ENCODE measurements at places on chromosomes 13 and 19.
A peak's percentile ranks its signal among the peaks of the same experiment; 100 is the strongest.

DNA sequence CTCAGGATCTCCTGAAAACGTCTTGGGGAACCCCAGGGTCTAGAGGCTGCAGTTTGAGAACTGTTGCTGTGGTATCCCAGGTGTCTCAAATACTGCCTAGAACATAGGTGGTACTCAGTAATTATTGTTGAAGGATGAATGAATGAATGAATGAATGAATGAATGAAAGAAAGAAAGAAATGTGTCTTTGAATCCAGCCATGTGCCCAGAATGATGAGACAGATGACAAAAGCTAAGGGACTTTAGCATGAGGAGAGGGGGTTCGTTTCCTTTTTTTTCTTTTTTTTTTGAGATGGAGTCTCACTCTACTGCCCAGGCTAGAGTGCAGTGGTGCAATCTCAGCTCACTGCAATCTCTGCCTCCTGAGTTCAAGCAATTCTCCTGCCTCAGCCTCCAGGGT, 7.8 kb downstream of the LSR start:
- no peak for DNase-seq

GRCh38 chr13:97901716-97902115, 51.8 kb upstream of the IPO5 start:
- DNase-seq = no peak

- no peak for DNase-seq
Measured at GRCh38 chr19:31127134-31127967, 221.9 kb downstream of the TSHZ3 start.

- no peak for DNase-seq
Measured at GRCh38 chr13:95924389-95924994, 128.7 kb downstream of the UGGT2 start.

DNA sequence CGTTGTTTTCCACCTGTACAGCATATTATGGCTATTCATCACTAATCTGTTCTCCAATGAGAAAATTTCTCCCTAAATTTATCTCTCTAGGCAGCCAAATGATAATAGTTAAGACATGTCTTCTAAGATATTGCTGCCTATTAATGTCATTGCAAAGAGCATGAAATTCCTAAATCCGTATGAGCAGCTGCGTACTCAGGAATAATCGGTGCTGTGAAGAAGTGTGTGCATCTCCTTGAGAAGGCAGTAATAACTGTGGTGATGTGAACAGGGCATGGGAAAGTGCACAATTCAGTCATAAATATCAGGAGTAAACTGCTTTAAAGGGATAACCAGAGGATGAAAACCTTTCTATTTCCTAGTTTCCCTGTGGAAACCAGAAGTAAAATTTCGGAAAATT, 112.2 kb downstream of the SLITRK5 start:
- no peak for DNase-seq

DNA sequence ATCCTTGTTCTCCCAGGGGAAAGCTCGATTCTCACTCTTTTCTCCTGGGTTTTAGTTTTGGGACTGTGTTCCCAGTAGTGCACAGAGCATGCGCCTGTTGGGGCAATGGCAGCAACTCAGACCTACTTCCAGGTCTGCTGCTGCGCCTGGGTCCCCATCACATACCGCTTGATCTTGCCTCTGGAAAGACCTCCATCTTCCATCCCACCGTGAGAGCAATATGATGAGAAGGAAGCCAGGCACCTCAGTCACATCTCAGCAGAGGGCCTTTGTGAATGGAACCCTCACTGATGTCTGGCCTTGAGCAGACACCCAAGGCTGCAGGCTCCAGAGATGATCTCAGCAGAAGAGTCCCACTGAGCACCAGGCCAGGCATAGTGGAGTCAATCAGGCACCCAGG, 176.8 kb upstream of the ZNF507 start:
- DNase-seq = no peak

- DNase-seq = no peak
Measured at GRCh38 chr19:41927497-41928192, 604 bp downstream of the ERFL start.

- no peak for DNase-seq
Measured at GRCh38 chr19:28171983-28172382, 1041.0 kb downstream of the UQCRFS1 start.

- DNase-seq = no peak
Measured at GRCh38 chr13:30755678-30756077, 20.3 kb downstream of the ALOX5AP start.

DNA sequence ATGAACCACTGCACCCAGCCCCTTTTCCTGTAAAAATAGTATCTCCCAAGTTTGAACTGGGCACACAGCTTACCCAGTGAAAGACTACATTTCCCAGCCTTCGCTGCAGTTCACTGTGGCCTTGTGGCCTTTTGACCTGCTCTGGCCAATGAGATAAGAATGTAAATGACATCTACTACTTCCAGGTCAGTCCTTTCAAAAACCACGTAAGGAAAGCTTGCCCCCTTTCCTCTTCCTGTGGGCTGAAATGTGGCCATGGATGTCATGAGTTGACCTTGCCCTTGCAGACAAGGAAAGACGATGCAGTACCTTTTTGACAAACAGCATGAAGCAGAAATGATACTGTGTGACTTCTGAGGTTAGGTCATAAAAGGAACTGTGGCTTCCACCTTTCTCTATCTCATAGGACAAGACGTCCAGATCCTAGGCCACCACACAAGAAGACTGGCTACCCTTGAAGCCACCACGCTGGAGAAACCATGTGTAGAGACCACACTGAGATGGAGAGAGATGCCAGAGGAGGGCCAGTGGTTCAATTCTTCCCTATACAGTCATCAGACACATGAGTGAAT, 19.9 kb downstream of the ACER1 start:
- no peak for DNase-seq

DNA sequence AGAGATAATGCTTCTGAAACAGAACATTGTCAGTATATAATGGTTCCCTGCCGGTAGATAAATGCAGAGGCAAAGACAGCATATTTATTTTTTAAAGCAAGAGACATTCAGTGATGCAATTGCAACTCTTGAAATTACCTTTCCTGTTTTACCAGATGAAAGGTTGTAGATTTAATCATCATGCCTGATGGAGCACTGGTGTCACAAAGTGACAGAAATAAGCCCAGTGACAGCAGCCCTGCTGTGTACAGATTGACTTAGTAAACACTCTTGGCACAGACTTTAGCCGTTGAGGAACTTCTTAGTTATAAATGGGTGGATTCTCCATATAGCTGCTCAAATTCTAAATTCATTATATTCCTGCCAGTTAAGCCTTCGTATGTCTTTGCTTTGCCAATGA, 172.5 kb downstream of the ITGBL1 start:
- no peak for DNase-seq

- DNase-seq = no peak
Measured at GRCh38 chr19:46520616-46521015, 24.9 kb upstream of the PNMA8B start.

GRCh38 chr13:78915015-78915414, 256.1 kb upstream of the OBI1 start:
- no peak for DNase-seq

DNA sequence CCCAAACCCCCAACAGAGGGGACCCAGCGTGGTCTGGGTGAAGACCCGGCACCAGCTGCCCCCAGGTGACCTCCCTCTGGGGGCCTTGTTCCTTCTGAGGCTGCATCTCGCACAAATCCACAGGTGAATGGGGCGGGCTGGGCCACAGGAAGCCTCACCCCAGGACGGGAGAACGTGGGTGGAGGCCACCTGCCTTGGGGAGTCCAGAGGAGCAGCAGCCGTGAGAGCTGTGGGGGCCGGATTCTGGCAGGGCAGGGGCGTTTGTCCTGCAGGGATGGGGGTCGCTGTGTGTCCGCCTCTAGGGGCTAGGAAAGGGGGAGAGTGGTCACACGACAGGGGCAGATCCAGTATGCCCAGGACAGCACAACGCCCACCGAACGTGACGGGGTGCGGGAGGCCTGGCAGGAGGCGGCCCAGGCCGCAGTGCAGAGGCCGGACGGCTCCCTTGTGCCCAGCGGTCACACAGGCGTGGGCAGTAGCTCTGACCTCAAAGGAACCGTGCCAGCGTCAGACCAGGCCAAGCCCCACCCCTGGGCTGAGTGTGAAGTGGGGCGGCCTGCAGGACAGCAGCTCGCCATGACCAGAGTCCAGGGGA, 6.7 kb downstream of the POLR2E start:
- DNase-seq = no peak

GRCh38 chr13:91355826-91356710, 8.6 kb downstream of the MIR17HG start:
- no peak for DNase-seq

DNA sequence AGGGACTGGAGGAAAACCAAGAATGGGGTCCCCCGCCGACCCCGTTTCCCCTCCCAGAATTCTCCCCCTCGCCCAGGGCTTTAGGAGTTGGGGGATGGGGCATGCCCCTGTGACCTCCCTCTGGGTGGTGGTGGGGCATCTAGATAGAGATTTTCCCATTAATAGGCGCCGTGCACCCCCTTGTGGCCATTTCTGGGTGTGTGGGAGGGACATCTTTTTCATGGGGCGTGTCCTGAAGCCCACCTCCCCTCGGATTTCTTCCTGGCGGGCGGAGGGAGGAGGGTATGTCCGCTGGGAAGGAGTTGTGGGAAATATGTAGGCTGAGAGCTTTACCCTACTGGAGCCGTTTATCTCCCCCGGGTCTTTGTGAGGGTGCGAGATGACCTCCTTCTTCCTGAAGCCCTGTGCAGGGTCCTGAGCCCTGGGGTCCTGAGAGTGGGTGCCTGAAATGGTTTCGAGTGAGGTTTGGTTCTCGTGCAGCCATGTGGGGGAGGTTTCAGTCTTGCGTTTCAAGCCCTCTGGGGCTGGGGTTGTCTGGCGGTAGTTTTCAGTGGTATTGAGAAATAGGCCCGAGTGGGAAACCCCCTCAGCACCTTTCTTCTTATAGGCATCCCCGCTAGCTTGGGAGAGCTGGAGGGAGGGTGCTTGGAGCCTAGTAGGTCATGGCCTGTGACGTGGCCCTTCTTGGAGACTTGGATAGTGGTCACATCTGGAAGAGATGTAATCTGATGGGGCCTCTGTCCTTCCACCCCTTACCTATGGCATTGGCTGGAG, 1.0 kb downstream of the PRMT1 start:
- DNase-seq = peak; percentile 69

GRCh38 chr19:22735911-22736645, 47.9 kb downstream of the ZNF99 start:
- no peak for DNase-seq

DNA sequence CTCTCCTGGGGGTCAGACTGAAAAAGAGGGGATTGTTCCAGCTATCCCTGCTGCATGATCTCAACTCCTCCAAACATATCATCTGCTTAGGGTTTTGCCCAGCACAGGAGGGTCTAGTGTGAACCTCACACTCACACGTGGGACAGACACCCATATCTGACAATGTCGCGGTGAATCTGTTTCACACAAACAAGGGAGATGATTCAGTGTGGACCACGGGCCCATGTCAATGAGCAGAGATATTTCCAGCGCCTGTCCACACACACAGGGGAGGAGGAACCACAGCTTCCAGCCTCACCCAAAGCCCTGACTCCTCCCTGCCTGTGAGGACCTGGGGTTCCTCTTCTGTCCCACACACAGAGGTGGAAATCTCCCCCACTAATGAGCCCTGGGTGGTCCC, 29.6 kb upstream of the KIR3DL3 start:
- no peak for DNase-seq

- DNase-seq = peak; percentile 41
Measured at GRCh38 chr19:15464394-15465385, at the start of gene RASAL3. Gene RASAL3 (minus strand): TSS chr19:15464544. CDS start chr19:15464358, 186 bp downstream.

DNA sequence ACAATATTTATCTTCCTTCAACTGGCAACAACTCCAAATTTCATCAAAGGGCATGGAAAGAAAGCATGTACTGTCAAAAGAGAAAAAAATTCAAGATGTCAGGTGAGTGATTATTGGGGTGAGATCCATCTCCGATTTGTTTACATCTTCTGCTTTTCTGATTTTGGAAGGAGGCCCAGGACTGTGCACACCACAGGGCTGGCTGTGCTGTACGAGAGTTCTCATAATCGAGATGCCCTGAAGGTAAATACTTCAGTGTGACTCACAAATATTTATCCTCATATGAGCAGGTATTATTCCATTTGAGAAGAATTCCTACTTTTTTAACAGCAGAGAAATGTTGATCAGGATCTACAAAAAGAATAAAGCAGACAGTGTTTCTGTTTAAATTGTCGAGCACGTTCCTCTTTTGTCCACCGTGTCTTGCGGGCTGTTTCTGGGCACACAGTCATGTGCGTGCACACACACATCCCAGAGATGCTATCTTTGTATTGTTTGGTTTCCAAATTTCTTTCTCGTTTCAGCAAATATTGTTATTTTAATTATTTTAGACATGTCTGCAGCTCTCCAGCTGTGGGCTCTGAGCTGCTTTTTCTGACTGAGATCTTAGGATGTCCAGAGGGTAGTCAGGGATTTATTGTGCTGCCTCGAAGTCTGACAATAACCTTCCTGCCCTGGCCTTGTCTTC, 103.8 kb downstream of the KL start:
- no peak for DNase-seq

- no peak for DNase-seq
Measured at GRCh38 chr19:11767633-11768133, 883 bp downstream of the ZNF441 start.

- no peak for DNase-seq
Measured at GRCh38 chr19:35395382-35396199, 24.7 kb downstream of the GPR42 start.

GRCh38 chr13:90800082-90800746, 547.3 kb upstream of the MIR17HG start:
- no peak for DNase-seq

DNA sequence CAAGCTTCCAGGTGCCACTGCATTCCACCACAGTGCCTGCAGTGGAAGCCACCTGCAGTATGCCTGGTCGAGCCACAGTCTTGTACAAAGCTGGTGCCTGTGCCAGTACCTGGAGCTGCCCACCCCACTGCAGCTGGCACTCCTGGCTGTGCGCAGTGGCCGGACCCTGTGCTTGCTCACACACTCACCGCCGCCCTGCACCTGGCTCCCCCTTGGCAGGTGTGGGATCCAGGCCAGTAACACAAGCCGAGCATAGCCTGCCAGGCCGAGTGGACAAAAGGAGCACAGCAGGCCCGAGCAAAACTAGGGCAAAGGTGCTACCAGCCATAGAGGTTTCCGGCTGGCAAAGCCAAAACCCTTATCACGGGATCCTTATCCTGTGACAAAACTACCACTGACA, 18.5 kb downstream of the UGGT2 start:
- no peak for DNase-seq

DNA sequence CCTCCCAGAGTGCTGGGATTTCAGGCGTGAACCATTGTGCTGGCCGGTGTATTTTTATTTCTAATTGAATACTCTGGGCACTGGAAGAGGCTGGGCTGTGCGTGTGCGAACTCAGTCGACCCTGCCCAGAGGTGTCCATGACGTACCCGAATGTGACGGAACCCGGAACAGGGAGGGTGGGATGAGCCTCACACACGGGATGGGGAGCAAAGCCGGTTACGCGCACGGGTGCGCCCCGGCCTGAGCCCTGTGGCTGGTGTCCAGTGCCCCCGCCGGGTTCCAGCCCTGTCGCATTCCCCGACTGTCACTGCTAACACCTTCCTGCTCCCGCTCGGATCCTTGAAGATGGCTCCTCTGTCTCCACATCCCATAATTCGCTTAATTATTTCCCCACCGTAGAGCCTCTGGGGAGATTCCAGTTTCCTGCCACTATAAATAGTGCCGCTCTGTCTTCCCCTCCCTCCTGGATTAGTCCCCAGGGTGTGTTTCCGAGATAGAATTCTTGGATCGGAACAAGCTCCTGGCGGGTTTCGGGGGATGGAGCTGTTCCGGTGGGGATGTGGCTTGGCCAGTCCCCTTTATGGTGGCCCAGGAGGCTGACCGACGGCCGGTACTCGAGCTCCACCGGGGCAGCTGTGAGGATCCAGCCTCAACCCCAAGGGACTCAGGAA, 22.0 kb downstream of the SBNO2 start:
- DNase-seq = no peak
